Body of pancreas (tissue), 4 donors: ENCODE measurements at places on chromosomes 2 and 18. TPM values are rescaled to one million over a fixed set of nuclear protein-coding genes. Genes with fewer than 3 reads are reported as not detected.

DNA sequence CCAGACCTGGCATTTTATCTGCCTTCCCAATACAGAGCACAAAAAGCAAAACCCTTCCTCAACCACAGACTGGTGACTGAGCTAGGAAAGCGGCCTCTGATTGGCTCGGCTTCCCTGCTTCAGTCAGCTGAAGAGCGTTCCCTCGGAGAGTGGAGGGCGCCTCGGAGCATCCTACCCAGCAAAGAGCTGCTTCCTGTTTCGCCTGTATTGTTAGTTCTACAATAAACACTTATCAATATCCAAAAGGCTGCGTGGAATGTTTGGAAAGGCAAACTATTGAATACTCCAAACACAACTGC lies 125.0 kb downstream of the CACNB4 start:
- DNase-seq = no peak

DNA sequence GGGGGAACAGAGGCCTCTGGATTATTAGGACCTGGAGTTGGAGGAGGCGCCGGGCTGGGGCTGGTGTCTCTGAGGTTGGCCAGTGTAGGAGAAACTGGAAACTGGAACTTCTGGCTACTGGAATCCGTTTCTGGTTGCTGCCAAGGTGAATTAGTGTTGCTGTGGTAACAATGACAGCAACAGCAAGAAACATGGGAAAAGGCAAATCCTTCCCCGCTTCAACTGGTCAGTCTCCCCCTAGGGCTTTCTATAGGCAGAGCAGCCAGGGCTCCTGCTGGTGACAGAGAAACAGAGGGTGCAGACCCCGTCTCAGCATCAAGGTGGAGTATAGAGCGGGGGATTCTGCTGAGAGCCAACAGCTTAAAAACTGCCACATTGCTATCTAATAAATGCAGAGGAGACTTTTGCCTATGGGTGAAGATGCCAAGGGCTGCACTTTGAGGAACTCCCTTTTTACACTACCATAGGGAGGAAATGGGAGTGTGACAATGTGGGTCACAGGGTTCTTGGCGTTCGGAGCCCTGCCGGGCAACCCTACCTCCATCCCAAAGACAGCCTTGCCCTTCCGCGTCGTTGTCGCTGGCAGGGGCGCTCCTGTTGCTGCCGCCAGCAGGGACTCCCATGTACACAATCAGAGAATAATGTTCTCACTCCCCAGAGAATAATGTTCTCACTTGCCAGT lies 81.4 kb upstream of the CABLES1 start:
- DNase-seq = no peak

- no peak for DNase-seq
Measured at GRCh38 chr18:857986-858385, 45.9 kb upstream of the YES1 start.

GRCh38 chr2:152555048-152555447 lies 162.2 kb downstream of the PRPF40A start:
- DNase-seq = no peak

- DNase-seq = peak; percentile 70
Measured at GRCh38 chr2:239690651-239691631, 290.1 kb upstream of the HDAC4 start.

GRCh38 chr2:239318151-239318611 lies 82.6 kb downstream of the HDAC4 start:
- peak; percentile 6 for DNase-seq

SERPINB4 gene
- total RNA-seq = not detected

LCT gene
- not detected for total RNA-seq

NT5DC4 gene
- total RNA-seq = not detected
